CD4-positive, alpha-beta T cell treated with Interleukin-4 for 4 hours (primary cell): ENCODE measurements at places on chromosomes 7 and 10.

- DNase-seq = no peak
These were observed 8.1 kb downstream of the PGAM2 start for GRCh38 chr7:44057181-44057848.

GRCh38 chr7:96093435-96093834, 228.5 kb downstream of the SLC25A13 start:
- no peak for DNase-seq

DNA sequence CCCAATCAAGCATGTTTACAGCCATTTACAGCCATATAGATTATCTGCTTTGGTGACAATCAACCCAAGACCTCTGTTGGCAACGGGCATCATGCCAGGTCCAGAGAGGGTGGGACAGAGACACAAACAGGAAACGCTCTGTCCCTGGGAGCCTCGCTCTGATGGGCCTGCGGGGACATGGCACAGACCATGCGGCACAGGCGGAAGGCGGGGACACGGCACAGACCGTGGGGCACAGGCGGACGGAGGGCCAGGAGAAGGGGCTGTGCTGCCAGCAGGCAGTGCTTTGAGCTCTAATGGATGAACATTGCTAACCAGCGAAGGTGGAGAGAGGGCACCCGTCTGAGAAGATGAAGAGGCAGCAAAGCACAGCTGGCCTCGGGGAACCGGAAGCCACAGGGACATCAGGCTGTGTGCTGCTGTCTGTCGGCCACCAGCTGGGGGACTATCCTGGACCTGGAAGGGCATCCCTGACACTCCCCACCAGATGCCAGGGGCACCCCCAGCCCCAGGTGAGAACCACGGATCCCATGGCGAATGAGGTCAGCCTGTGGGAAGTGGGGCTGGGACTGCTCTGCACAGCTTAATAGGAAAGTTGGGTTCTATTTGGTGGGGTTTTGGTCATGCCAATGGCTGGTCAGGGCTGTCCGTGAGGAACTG, 61.0 kb downstream of the DIP2C start:
- no peak for DNase-seq

GRCh38 chr7:117019786-117020590, 66.7 kb downstream of the ST7 start:
- no peak for DNase-seq

- no peak for DNase-seq
These were observed 19.4 kb upstream of the CDC14C start for GRCh38 chr7:48904975-48905374.
